ENCODE measurements at places on chromosomes 5 and 9. TPM values are rescaled to one million over a fixed set of nuclear protein-coding genes. Genes with fewer than 3 reads are reported as not detected.
A peak's percentile ranks its signal among the peaks of the same experiment; 100 is the strongest.

DNA sequence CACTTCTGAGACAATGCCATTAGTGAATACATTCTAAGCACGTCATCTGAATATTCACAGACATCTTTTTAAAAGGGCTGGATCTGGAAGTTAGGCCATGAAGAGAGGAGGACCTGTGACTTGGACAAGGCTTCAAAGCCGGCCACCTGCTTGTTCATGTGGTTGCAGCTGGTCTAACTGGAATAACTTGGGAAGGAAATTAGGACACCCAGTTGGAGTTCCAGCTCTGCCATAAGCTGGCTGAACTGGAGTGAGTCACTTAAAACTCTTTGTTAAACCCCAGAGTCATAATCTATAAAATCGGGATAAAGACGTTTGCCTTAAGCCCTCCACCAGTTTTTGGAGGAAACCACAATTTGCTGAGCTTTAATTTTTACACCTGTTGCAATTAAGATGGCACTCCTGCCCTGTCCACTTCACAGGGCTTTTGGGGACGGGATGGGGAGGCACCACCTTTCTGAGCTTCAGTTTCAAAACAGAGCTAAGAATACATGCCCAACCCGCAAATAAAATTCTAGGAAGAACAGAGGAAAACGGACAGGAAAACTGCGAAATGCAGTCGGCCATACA is 536 bp upstream of the STX17 start:
- ATAC-seq = peak; percentile 7

Gene DDX31
- total RNA-seq = 8.3 TPM

DNA sequence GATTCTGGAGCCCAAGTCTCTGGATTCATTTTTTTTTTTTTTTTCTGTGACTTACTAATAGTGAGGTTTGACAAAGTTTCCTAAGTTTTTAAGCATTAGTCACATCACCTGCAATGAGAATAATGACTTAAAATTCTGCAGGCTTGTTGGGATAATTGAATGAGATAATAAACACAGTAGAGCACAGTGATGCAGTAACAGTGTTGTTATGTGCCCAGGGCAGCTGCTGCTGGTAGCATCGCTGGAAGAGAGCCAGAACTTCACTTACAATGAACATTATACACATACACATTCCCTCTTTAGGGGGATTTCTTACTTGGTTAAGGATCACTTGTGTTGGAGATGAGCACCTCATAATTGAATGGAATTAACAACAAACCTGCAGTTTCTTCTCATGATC is 78.9 kb downstream of the ALDH7A1 start:
- no peak for ATAC-seq

Gene CCL27
- total RNA-seq = not detected

Gene LHX6
- total RNA-seq = 1.7 TPM

- ATAC-seq = no peak
Measured at GRCh38 chr5:141496038-141496437, 7.2 kb downstream of the PCDHGC5 start.

DNA sequence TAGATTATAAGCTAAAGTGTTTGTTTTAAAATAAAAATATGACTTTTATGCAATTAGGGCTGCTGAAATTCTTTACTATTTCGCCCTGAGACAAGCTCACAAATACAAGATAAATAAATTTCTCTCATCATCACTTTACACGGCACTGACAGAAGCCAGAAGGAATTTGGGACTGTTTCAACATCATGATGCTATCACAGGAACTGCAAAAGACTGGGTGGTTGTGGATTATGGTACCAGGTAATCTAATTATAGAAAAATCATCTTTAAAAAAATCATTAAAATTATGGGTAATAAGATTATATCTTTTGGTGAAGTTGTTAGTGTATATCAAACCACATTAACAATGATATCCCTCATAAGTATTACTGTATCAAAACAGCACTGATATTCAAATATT is 95.0 kb downstream of the MAN2A1 start:
- ATAC-seq = no peak

- no peak for ATAC-seq
Measured at GRCh38 chr5:142692321-142692894, 6.5 kb upstream of the FGF1 start.

Gene LCP2
- total RNA-seq = 5.5 TPM

DNA sequence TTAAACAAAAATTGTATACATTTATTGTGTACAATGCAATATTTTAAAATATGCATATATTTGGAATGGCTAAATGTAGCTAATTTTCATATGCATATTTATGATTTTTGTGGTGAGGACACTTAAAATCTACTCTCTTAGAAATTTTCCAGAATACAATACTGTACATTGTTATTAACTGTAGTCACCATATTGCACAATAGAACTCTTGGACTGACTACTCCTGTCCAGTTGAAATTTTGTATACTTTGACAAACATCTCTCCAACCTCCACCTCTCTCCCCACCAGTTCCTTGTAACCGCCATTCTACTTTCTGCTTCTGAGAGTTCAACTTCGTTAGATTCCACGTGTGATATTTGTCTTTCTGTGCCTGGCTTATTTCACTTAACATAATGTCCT is 49.2 kb upstream of the TAF11L2 start:
- no peak for ATAC-seq

- ATAC-seq = no peak
Measured at GRCh38 chr5:14256026-14256690, 113.0 kb downstream of the TRIO start.

DNA sequence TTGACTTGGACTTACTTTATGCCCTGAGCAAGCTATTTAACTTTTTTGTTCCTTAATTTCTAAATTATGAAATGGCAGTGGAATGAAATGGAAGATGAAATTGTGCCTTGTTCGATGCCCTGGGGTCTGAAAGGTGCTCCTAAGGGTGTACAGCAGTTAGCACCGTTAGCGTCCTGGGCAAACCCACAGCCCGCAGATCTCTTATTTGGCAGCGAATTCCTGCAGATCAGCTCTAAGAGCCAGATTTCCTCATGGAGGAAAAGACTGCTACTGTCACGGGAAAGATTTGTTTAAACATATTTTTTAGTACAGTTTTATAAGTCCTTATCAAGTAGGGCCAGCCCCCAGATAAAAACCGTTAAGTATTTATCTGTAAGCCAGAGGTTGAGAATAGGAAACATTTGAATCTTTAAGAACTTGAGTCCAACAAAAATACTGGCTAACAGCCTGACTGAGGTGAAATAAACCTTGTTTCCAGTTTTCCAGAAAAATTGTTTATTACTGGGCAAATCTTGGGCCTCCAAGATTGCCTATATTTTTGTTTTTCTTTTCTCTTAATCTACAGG is 216.5 kb upstream of the DMRT1 start:
- ATAC-seq = no peak

- ATAC-seq = peak; percentile 82
Measured at GRCh38 chr9:88578121-88579049, 43.4 kb downstream of the NXNL2 start.

Gene ZNF354C
- total RNA-seq = 14.8 TPM

Gene DBH
- not detected for total RNA-seq

- no peak for ATAC-seq
Measured at GRCh38 chr9:128494746-128495129, 9.8 kb upstream of the GLE1 start.

GRCh38 chr9:12817702-12818101 is 42.9 kb downstream of the LURAP1L start:
- ATAC-seq = no peak

GRCh38 chr5:88248094-88248493 is 20.6 kb downstream of the TMEM161B start:
- ATAC-seq = no peak

Gene PRSS3
- total RNA-seq = 3.6 TPM

Gene CDKN2B
- total RNA-seq = 21.6 TPM

DNA sequence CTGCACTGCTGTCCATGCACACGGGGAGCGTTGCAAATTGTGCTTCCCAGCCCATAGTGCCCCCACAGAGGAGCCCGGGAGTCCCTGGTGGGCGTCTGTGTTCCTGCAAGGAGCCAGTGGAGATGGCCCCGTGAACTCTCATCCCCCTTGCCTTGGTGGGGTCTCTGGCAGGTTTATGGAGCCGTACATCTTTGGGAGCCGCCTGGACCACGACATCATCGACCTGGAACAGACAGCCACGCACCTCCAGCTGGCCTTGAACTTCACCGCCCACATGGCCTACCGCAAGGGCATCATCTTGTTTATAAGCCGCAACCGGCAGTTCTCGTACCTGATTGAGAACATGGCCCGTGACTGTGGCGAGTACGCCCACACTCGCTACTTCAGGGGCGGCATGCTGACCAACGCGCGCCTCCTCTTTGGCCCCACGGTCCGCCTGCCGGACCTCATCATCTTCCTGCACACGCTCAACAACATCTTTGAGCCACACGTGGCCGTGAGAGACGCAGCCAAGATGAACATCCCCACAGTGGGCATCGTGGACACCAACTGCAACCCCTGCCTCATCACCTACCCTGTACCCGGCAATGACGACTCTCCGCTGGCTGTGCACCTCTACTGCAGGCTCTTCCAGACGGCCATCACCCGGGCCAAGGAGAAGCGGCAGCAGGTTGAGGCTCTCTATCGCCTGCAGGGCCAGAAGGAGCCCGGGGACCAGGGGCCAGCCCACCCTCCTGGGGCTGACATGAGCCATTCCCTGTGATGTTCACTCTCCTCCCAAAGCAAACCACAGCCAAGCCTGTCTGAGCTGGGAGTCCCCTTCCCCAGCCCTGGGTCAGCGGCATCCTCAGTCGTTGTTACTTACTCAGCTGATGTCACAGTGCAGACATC is 3.1 kb downstream of the MRPS2 start:
- ATAC-seq = no peak

GRCh38 chr5:15850939-15851341 is 328.7 kb downstream of the MARCHF11 start:
- peak; percentile 22 for ATAC-seq

DNA sequence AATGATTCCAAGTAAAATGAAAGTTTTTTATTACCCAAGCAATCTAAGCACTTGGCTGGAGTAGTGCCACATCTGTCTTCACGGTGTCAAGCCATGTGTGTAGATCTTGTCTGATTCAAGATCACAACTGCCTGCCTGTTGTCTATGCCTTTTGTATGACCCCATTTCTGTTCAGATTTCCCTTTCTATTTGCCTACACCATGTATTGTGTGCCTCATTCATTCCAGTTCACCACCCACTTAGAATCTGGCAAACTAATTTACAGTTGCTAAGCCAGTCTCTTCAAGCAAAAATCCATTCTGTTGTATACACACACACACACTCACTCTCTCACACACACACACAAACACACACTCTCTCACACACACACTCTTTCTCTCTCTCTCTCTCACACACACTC is 33.7 kb downstream of the GLDC start:
- ATAC-seq = no peak

- no peak for ATAC-seq
Measured at GRCh38 chr9:137460363-137461315, 1.5 kb upstream of the NSMF start.

DNA sequence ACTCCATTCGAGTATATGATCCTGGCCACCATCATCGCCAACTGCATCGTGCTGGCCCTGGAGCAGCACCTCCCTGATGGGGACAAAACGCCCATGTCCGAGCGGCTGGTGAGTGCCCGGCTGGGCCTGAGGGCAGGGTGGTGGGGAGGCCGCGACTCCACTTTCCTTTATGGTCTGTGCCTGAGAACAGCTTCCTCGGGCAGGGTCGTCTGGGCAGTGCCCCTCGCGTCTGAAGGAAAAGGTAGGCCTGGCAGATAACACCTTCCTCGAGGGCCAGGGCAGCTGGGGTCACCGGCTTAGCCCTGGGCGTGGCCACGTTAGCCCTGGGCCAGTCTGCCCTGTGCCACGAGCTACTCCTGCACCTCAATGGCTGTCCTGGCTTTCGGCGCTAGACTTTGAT is 1.5 kb downstream of the CACNA1B start:
- no peak for ATAC-seq

Gene SEC24A
- total RNA-seq = 13.7 TPM

- ATAC-seq = no peak
Measured at GRCh38 chr9:121204121-121204520, 2.5 kb upstream of the RAB14 start.

Gene NEUROG1
- total RNA-seq = not detected

Gene PRLR
- 1.4 TPM for total RNA-seq

Gene KLF9
- total RNA-seq = 167 TPM

Gene FOXD4L6
- not detected for total RNA-seq

GRCh38 chr5:59249160-59249559 is 644.4 kb downstream of the PDE4D start:
- no peak for ATAC-seq

DNA sequence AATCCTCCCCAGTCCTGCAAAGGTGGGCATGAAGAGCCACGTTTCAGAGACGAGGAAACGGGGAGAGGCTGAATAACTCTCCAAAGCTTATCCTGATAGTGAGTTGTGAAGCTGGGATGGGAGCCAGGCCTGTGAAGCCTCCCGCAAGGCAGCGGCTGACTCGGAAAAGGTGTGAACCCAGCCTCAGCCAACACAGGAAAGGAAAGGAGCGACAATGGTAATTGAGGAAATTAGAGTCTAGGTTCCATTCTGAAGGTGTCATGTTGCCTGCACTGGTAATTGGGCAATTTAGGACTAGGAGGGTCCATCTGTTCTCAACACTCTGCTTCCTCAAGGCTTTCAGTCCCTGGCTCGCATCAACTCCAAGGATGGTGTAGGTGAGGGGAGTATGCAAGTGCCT is 83.4 kb downstream of the LIFR start:
- ATAC-seq = no peak

Gene SCGB3A2
- total RNA-seq = not detected

- ATAC-seq = no peak
Measured at GRCh38 chr9:71680189-71680980, 87.9 kb downstream of the CEMIP2 start.

DNA sequence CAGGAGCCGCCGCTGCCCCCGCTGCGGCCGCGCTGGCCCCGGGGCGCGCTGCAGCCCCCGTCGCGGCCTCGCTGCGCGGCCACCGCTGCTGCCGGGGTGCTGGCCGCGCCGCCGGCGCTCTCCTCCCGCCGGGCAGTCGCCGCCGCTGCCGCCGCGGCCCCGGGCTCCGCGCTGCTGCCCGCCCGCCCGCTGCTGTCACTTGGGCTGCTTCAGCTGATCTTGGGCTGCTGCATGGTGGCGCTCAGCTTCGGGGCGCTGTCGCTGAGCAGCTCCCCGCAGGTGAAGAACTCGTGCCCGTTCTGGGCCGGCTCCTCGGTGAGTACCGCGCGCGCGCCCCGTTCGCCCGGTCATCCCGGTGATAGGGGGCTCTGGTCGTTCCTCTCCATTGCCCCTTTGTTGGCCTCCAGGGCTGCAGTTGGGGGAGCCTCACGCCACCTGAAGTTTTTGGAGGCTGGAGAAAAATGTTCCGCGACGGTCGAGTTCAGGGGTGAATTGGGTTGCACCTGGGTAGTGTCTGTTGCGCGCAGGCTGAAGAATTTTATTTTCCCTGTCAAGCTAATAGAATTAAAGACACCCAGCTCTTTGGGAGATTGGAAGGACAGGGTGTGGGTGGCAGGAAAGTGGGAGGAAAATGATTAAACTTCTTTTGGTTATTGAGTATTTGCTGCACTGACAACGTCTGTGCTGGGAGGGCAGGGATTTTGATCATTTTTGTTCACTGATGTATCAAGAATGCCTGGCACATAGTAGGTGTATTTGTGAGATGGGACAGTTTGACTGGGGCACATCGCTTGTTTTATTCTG is 596 bp downstream of the ENTREP1 start:
- ATAC-seq = peak; percentile 20
